Hematopoietic multipotent progenitor cell treated with erythropoietin and hydrocortisone succinate and interleukin-3 and kit ligand, for 17 days (in vitro differentiated cells): ENCODE measurements at places on chromosomes 3 and 15.

DNA sequence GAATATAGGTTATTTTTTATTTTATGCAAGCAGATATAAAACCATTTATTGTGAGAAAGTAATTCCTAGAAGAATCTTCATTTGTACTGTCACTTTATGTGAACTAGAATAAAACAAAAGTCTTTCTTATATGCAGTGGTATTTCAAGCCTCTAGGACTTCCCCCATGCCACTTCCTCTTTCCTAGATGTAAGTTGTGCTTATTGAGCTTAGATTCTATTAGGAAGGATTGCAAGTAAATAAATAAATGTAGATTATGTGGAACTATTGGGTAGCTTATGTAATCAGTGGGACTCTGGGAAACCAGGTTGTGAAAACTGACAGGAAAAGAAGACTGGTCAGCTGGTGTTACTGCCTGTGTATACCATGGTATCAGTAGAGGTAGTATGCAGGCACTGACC is 169.7 kb downstream of the RSRC1 start:
- no peak for DNase-seq

DNA sequence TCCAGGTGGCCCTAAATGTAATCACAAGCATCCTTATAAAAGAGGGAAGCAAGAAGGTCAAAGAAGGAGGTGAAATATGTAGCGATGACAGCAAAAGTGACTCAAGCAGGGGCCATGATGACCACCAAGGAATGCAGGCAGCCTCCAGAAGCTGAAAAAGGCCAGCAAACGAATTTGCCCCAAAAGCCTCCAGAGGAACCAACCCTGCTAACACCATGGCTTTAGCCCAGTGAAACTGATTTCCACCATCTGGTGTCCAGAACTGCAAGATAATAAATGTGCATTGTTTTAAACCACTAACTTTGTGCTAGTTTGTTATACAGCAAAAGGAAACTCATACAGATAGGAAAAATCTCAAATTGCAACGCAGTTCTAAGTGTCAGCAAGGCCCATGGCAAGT is 23.0 kb upstream of the RBSN start:
- no peak for DNase-seq

DNA sequence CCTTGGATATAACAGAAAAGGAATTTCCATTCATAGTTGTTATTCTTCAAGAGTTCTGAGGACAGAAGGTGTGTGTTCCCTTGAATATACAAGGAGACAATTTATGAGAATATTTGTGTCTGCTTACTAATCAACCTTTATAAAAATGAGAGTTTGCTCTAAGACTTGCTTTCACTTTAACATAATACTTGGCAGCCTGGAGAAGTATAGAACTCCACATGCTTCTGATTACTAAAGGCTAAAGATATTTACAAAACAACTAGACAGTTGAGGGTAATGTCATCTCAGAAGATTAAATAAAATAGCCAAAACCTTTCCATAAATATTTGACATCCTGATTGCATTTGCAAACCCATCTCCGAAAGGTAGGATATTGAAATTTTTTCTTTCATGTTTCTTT is 727.1 kb upstream of the NAALADL2 start:
- DNase-seq, result no peak

GRCh38 chr15:67836955-67837354 is 2.9 kb downstream of the RNU6-1 start:
- DNase-seq, result no peak

- no peak for DNase-seq
These were observed 141.3 kb downstream of the ADAM10 start for GRCh38 chr15:58608129-58608590.

DNA sequence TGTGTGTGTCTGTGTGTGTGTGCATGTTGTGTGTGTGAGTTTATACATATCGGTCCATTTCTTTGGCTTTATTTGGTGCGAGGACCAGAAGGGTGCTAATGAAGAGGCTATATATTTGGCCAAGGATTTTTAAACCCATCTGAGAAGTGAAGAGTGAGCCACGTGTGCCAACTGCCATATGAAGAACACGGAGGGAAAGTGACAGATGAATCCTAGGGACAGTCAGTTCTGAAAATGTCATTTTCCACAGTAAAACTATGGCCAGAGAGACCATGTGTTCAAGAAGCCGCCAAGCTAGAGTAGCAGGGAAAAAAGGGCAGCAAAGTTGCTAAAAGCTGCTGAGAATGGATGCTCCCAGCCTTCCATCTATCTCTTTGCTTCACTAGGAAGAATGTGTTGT is 297.3 kb upstream of the LMCD1 start:
- no peak for DNase-seq

GRCh38 chr3:8816106-8816505 is 46.7 kb upstream of the OXTR start:
- DNase-seq, result no peak

DNA sequence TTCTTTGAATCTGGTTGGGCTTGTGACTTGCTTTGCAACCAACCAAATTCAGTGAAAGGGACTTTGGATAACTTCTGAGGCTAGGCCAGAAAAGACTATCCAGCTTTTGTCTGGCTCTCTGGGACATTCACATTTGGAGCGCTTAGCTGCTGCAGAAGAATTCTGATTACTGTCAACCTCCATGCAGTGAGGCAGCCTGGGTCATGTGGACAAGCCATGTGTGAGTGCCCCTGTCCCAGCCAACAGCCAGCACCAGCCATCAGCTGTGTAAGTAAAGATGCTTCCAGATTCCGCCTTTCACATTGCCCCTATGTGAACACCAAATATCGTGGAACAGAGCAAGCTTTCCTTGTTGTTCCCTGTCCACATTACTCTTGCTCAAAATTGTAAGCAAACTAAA is 12.9 kb upstream of the TNFAIP8L3 start:
- DNase-seq, result no peak

- DNase-seq, result no peak
These were observed 93.7 kb downstream of the NFKBIZ start for GRCh38 chr3:101943029-101943428.

GRCh38 chr3:158911586-158911985 is 109.7 kb downstream of the MFSD1 start:
- no peak for DNase-seq

DNA sequence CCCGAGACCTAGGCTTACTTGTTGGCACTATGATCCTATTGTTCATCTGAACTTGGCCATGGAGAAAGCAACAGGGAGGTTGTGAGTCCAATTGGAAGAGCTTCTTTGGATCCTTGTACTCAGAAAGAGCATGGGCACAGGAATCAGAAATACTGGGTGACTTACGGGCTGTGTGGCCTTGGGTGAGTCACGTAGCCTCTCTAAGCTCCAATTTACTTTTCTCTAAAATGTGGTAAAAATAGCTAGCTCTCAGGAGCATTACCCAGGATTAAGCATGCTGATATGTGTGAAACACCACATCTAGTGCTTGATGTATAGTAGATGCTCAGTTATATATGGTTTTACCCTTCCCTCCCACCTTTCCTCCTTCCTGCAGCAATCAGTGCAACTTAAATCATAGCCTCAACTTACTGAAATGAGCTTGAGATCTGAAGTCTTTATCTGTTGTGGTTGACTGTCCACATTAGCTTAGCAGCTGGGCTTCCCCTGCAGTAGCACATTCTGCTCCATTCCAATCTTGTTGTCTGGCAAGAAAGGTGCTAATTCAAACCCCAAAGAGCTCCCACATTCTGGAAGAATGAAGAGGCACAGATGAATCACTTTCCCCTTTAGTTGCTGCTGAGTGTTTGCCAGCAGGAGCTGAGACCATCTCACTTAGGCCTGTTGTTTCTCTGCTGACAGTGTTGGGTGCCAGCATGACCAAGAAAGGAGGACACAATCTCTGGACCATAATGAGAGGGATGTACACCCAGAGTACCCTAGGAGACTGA is 299.1 kb upstream of the TRIM42 start:
- DNase-seq, result no peak

DNA sequence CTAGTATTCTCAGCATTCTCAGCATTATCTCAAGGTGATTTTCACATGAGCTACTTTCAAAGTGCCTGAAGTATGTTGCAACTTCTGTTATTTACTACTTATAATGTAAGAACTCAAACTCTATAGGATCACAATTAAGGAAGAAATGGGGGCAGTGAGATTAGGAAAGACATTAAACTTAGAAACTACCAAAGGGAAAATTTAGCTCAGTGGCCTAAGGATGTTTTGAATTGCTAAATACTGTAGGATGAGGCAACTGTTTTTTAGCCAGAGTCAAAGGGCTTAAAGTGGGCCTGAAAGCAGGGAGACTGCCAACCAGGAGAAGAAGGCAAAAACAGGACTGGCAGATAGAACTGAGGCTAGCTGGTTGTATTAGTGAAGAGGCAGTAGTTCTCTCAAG is 55.5 kb upstream of the MBNL1 start:
- DNase-seq, result no peak

DNA sequence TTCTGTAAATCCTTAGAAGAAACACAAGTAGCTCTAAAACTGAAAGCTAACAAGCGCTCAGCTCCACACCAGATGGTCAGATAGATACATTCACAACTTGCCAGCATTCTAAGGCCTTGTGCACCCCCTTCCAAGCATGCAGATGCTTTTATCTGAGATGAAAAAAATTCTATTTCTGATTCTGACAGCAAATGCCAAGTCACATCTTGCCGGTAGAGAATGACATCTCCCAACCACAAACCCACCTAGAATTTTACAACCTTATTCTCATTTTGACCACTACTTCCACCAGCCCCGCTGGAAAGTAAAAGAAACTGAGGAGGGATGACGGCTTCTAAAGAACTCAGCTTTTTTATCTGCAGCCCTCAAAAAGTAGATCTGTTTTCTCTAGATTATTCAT is 57.7 kb downstream of the SUMF1 start:
- peak; percentile 38 for DNase-seq

GRCh38 chr15:37824717-37825382 is 109.6 kb upstream of the TMCO5A start:
- no peak for DNase-seq

DNA sequence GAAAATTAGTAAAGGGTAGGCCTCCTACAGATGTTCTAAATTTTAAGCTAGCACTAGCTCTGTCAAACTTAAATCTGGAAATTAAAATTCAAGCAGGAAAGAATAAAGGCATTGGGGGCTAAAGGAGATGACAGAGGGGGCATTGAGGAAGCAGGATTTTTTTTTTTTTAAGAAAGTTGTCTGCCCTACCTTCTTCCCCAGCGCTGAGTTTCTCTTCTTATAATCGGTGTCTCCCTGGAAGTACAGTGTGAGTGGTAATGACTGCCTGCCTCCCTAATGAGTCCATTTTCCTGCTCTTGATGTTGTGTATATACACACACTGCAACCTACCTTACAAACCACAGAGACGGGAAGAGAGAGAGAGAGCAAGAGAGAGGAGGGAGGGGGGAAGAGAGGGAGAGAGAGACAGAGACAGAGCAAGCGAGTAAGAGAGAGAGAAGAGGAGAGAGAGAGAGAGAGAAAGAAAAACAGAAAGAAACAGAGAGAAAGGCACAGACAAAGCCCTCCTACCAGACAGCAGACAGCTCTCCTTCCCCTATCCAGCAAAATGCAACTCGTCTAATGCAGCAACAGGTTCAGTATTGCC is 47.0 kb downstream of the ZBTB20 start:
- DNase-seq, result no peak

DNA sequence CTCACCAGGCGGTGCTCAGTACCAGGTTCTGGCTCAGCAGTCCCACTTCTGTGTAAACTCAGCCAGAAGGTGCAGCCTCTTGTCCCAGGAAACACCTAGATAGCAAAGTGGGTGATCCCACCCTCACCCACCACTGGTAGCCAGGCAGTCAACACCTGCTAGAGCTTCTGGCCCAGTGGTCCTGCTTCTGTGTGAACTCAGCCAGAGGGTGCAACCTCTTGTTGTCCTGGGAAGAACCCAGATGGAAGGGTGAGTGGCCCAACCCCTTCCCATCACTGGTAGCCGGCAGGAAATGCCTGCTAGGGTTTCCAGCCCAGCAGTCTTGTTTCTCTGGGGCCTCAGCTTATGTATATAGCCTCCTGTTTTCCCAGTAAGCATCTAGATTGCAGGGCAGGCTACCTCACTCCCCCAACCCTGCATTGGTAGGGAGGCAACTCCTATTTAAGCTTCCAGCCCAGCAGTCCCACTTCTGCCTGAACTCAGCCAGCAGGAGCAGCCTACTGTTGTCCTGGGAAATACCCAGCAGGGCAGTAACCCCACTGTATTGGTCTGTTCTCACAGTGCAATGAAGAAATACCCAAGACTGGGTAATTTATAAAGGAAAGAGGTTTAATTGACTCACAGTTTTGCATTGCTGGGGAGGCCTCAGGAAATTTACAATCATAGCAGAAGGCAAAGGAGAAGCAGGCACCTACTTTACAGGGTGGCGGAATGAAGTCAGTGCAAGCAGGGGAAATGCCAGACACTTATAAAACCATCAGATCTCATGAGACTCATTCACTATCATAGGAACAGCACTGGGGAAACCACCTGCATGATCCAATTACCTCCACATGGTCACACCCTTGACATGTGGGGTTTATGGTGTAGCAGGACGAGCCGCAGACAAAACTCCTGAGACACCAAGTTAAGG is 110.6 kb downstream of the DTWD1 start:
- no peak for DNase-seq

DNA sequence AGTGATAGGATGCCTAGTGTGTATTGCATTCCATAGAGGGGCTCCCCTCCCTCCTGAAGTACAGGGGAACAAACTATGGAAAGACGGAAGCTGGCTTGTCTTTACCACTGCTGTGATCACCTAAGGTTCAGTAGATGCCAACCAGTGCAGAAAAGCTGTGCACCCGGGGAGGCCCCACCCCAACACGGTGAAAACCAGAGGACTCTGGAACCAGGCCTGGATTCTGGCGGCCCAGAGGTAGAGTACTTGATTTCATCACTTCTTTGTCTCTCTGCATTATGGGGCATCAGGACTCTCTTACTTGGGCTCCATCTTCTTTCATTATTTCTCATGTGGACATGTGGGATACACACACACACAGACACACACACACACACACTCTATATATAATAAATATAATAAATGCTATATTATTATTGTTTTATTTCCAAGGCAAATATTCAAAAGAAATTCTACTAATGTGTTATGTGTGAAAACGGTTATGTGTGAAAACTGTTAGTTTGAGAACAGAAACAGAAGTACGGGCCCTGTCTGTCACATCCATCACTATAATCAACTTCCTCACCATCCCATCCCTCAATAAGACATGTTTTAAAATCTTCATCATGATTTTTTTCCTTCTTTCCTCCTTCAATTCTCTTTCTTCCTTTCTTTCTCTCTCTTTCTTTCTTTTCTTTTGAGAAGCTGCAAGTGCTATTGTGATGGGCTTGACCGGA is 152.4 kb upstream of the CMC1 start:
- DNase-seq, result no peak

DNA sequence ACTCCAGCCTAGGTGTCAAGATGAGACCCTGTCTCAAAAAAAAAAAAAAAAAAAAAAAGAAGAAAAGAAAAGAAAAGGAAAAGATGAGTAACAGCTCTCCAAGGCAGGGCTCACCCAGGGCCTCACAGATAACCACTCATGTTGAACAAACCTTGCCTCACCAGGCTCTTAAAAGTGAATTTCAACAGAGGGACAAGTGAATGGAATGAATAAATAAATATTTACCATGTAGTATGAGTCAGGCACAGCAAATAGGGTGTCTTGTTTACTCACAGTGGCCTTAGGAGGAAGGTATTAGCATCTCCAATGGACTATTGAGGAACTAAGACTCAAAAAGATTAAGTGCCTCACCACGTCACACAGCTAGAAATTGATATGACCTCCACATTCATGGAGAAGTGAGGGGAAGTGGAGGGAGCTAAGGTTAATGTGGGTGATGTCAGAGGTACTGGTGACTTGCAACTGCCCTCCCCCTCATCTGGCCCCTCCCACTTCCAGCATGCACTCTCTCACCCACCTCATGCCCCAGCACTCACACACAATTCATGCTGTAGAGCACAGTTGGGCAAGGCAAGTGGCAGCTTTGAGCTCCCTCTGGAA is 255.5 kb downstream of the UACA start:
- no peak for DNase-seq

GRCh38 chr3:54905261-54905888 is 22.5 kb downstream of the LRTM1 start:
- DNase-seq, result no peak

- peak; percentile 6 for DNase-seq
These were observed 3.5 kb upstream of the PCSK6 start for GRCh38 chr15:101492766-101493692.
